ENCODE measurements at places on chromosomes 12 and 14.
A peak's percentile ranks its signal among the peaks of the same experiment; 100 is the strongest.

DNA sequence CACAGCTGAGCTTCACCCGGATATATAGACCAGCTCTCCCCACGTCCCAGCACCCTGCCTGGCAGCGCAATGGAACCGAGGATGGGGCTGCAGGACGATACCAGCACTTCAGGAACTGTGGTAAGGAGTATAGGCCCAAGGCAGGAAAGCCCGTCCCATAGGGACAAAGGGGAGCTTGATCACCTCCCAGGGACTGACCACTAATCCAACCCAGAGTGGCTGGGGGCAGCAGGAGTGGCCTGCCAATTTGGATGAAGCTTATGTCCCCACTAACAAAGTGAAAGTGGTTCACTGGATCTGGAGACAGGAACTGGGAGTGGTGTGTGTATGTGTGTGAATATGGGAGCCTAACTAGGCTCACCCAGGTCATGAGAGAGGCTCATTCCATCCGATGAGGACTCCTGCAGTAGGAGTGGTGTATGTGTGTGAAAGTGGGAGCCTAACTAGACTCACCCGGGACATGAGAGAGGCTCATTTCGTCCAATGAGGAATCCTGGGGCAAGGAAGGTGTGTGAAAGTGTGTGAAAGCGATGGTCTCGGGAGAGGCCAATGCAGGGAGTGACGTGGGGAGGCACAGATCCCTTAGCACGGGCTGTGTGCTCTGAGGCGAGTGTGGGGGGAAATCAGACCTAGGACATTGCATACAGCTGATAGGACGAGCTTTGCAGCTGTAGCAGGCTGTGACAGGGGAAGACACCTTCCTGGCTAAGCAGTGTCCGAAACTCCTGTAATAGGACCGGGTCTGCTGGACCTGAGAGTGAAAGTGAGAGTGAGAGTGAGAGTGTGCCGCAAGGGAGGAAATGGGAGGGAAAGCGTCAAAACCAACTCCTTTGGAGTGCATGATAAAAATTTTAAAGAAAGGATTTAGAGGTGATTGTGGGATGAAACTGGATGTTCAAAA is 25.7 kb downstream of the KLRK1 start:
- no peak for DNase-seq

DNA sequence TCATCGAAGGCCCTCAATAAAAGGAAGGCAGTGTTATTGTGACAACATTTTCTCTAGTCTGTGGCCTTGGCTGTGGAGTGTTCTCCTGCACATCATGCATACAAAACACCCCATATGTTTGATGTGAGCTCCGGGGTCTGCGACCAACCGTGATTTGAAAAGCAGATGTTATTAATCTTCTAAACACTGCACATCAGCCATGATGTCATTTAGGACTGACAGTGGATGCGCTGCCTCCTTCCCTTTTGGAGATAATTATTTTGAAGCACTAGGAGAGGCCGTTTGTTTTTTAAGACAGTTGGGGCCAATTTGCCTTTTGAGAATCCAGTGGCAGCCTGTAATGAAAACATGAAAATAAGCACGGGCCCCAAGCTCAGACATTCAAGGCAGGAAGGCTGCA is 1041.6 kb downstream of the BCL11B start:
- no peak for DNase-seq

DNA sequence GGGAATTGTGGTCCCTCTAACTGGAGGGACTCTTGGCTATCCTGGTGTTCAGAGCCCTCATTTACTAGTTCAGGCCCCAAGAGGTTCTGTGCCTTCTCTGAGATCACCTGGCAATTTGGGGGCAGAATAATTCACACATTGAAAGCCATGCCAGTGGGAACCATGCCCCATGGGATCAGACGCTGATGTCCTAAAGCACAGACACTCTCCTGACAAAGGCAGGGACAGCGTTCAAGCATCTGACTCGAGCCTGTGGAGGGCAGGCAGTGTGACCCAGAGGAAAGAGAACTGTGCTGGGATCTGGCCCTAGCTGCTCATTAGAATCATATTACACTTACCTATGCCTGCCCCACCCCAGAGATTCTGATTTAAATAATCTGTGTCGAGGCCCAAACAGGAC is 2.4 kb upstream of the ASB2 start:
- DNase-seq, result no peak

DNA sequence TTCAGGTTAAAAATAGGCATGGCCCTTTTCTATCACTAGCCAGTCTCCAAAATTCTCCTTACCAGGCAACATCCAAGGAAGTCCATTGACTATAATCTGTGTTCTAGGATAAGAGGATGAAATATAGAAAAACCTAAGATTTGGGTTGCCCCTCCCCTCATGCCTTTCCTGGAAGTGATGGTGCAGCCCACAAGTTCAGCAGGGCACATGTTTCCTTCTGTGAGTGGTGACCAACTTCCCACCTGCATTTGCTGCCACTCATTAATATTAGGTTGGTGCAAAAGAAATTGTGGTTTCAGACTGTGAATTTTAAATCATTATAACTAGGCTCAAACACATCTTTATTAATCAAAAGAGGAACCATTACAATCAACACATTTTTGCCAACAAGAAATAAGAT is 250.5 kb upstream of the FKBP4 start:
- DNase-seq, result no peak

DNA sequence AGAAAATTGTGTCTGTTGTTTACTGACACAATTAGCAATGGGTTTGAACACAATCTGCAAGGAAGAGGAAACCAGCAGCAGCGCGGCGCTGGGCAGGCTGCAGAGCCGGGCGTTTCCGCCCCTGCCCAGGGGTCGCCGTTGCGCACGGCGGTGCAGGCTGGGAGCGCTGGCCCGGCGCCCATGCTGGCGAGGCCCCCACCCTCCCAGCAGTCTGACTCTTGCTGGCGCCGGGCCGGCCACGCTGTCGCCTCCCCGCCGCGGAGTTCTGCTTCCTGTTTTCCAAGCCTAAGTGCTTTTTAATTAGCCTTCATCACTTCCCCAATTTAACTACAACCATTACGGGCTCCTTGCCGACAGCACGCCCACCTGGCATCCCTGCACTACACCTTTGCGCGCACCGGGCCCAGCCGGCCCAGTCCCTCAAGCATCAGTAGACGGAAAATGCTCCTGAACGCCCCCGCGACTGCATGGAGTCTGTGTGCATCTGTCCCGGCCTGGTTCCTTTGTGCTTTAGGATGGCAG is 212.1 kb downstream of the GXYLT1 start:
- DNase-seq, result peak; percentile 91

DNA sequence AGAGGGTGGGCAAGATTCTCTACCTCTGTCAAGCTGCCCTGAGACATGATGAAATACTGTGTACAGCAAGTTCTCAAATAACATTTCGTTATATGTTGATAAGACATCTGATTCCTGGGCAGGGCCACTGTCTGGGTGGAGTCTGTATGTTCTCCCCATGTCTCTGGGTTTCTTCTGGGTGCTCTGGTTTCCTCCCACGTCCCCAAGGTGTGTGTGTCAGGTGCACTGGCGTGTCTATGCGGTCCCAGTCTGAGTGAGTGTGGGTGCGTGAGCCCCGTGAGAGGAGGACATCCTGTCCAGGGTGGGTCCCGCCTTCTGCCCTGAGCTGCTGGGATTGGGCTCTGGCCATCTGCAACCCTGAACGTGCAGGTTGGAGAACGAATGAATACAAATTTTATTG is 29.6 kb downstream of the KCTD10 start:
- DNase-seq, result no peak

- DNase-seq, result no peak
These were observed at the start of gene NUAK1 for GRCh38 chr12:106138633-106139421. Gene NUAK1, minus strand, starts transcription at chr12:106138954. Its CDS starts 301 bp downstream, at chr12:106138653.

GRCh38 chr12:6666211-6666610 is 3.3 kb upstream of the ING4 start:
- DNase-seq, result no peak

- no peak for DNase-seq
These were observed 129.1 kb downstream of the TMEM117 start for GRCh38 chr12:43964961-43965360.

- no peak for DNase-seq
These were observed 176.2 kb upstream of the NOVA1 start for GRCh38 chr14:26773906-26774593.

Data from NCI-H2081 treated with DMSO at 0.1 percent for 48 hours (cell line).